ENCODE measurements at places on chromosomes 16 and 17. TPM values are rescaled to one million over a fixed set of nuclear protein-coding genes. Genes with fewer than 3 reads are reported as not detected.

- no peak for DNase-seq
- no peaks in the 10 kb centered on the region for H3K36me3 ChIP-seq
- peaks cover 50% of the 10 kb centered on the region for H3K27me3 ChIP-seq
- H3K27ac ChIP-seq = peak overlapping the region; percentile 54
These were observed 1.3 kb upstream of the TBX4 start for GRCh38 chr17:61450641-61451537.

- peaks cover 31% of the 10 kb centered on the region for H3K4me1 ChIP-seq
- no peaks in the 10 kb centered on the region for H3K36me3 ChIP-seq
- H3K27ac ChIP-seq = no peak overlapping the region
- H3K4me3 ChIP-seq = no peak overlapping the region
- peaks cover 8% of the 10 kb centered on the region for H3K27me3 ChIP-seq
These were observed 26.8 kb downstream of the TNFRSF13B start for GRCh38 chr17:16945136-16945482.

- H3K36me3 ChIP-seq = no peaks in the 10 kb centered on the region
- H3K4me1 ChIP-seq = no peaks in the 10 kb centered on the region
- H3K27me3 ChIP-seq = no peaks in the 10 kb centered on the region
- no peak within 1 kb of the TSS for H3K4me3 ChIP-seq
- no peak within 1 kb of the TSS for H3K27ac ChIP-seq
These were observed at the start of gene CCL15 for GRCh38 chr17:36001110-36001771. Gene CCL15 (minus strand): TSS chr17:36001553. CDS start chr17:36001492, 61 bp downstream.

GRCh38 chr17:78925662-78926555 lies 722 bp upstream of the TIMP2 start:
- H3K4me1 ChIP-seq = peaks cover 50% of the 10 kb centered on the region
- peak overlapping the region; percentile 54 for H3K4me3 ChIP-seq
- peak; percentile 96 for DNase-seq

DNA sequence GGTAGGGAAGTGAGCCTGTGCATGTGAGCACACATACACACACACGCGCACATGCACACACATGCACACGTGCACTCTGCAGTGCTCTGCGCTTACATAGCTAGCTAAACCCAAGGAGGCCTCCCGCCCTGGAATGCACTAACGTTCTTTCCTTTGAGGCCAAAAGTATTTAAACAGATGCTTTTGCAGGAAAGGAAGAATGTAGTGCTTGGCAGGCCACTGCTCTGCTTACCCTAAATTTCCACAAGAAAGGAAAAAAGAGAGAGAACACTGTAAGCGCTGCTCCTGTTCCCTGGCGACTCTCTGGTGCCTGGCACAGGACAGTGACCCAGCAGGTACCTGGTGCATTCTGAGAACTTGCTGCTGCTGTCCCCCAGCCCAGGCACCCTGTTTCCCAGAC lies 31.3 kb upstream of the MRPS23 start:
- H3K4me1 ChIP-seq = peaks cover 62% of the 10 kb centered on the region
- H3K4me3 ChIP-seq = no peak overlapping the region
- H3K27ac ChIP-seq = peak overlapping the region; percentile 89
- H3K36me3 ChIP-seq = peaks cover 56% of the 10 kb centered on the region

GRCh38 chr17:40445751-40446468 lies 2.7 kb downstream of the IGFBP4 start:
- peaks cover 16% of the 10 kb centered on the region for H3K27me3 ChIP-seq
- DNase-seq = no peak
- peak overlapping the region; percentile 87 for H3K27ac ChIP-seq
- H3K4me1 ChIP-seq = peaks cover 70% of the 10 kb centered on the region

DNA sequence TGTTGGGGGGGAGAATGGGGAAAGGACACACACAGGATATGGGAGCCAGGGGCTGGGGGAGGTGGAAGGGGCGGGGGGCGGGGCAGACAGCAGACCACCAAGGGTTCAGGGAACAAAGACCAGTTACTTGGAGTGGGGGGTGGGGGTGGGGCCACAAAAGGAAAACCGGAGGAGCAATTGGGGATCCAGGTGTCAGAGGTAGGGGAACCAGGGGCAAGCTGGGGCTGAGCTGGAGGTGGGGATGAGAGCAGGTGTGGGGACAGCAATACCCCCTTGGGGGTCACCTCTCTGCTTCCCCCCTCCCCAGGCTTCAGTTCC lies 1.4 kb upstream of the ORAI3 start:
- H3K27me3 ChIP-seq = no peaks in the 10 kb centered on the region
- H3K4me1 ChIP-seq = peaks cover 35% of the 10 kb centered on the region
- no peak overlapping the region for H3K4me3 ChIP-seq
- H3K36me3 ChIP-seq = peaks cover 23% of the 10 kb centered on the region
- H3K27ac ChIP-seq = peak overlapping the region; percentile 93

DNA sequence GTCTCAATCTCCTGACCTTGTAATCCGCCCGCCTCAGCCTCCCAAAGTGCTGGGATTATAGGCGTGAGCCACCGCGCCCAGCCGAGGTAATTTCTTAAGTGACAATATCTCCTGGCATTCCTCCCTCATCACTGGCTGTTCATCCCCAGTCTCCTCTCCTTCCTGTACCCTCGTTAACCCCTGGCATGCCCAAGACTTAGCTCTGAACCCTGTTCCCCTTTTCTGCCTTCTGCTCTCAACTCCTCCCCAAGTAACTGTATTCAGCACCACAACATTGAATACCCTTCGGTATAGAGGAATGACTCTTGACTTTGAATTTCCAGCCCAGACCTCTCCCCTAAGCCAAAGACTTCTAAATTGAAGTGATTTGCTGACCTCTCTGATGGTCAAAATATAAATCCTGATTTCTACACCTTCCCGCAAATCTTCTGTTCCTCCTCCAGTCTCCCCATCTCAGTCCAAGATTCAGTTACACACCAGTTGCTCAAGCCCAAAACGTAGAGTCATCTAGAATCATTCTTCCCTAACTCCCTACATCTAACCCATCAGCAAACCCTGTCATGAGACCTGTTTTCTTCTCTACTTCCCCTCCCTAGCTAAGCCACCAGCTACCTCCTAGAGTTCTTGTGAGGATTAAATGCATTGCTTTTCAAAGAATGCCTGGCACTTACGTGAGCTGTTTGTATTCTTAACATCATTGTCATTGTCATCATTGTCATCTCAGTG lies 14.8 kb downstream of the PMP22 start:
- H3K4me3 ChIP-seq = no peak overlapping the region
- peak overlapping the region; percentile 7 for H3K27ac ChIP-seq
- H3K4me1 ChIP-seq = peaks cover 17% of the 10 kb centered on the region
- H3K27me3 ChIP-seq = no peaks in the 10 kb centered on the region

DNA sequence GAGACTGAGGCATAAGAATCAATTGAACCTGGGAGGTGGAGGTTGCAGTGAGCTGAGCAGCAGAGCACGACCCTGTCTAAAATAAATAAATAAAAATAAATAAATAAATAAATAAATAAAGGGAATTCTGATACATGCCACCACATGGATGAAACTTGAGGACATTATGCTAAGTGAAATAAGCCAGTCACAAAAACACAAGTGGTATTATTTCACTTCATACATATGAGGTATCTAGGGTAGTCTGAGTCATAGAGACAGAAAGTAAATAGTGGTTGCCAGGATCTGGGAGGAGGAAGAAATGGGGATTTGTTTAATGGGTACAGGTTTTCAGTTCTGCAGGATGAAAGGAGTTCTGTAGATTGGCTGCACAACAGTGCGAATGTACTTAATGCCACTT lies 16.3 kb downstream of the PIPOX start:
- H3K27ac ChIP-seq = no peak overlapping the region
- no peak for DNase-seq
- H3K27me3 ChIP-seq = peaks cover 17% of the 10 kb centered on the region
- no peaks in the 10 kb centered on the region for H3K36me3 ChIP-seq

GRCh38 chr16:89890886-89891657 lies 17.7 kb downstream of the TCF25 start:
- no peak overlapping the region for H3K4me3 ChIP-seq
- H3K4me1 ChIP-seq = no peaks in the 10 kb centered on the region
- no peak overlapping the region for H3K27ac ChIP-seq
- no peaks in the 10 kb centered on the region for H3K27me3 ChIP-seq
- DNase-seq = peak; percentile 46
- H3K36me3 ChIP-seq = peaks cover 84% of the 10 kb centered on the region

GRCh38 chr16:78992001-78992400 lies 608.5 kb downstream of the MAF start:
- DNase-seq = no peak
- no peaks in the 10 kb centered on the region for H3K36me3 ChIP-seq
- peaks cover 13% of the 10 kb centered on the region for H3K4me1 ChIP-seq

DNA sequence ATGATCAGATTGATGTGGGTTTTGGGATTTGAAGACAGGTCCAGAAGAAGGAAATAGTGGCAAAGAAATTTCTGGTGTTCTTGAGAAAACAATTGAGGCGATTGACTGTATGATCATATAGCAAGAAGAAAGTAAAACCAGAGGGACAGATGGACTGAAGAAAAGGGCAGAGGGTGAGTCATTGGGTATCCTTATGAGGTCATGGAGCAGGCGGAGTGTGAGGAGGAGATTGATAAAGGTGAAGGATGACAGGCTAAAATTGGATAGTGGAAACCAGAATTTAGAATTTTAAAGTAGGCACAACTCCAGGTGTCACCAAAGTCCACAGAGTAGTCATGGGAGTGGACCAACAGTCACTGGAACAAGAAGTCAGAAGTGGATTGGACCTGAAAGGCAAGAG lies 1.4 kb upstream of the KRT28 start:
- H3K27ac ChIP-seq = no peak overlapping the region
- no peaks in the 10 kb centered on the region for H3K36me3 ChIP-seq
- H3K4me1 ChIP-seq = no peaks in the 10 kb centered on the region
- no peak for DNase-seq
- no peak overlapping the region for H3K4me3 ChIP-seq
- H3K27me3 ChIP-seq = peaks cover 26% of the 10 kb centered on the region

DNA sequence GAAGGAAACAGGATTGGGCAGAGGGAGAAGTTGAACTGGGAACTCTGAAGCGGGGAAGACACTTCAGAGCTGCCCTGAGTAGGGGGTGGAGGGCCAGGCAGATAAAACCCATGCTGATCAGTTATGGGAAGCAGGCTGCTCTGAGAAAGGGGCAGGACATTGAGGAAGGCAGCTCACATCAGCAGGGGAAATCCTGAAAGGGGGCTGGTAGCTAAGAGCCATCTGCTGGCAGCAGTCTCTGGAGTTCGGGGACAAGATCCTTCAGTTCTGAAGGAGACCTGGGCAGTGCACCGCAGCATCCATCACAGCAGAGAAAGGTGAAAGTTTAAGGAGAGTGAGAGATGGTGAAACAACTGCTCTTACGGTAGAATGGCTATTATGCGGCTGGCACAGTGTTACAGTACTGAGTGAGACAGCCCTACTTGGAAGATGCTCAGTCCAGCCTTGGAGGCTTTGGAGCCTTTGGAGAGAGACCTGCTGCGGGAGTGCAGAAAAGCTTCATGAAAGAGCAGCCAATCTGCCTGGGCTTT lies 5.4 kb upstream of the KIF18B start:
- H3K27me3 ChIP-seq = peaks cover 26% of the 10 kb centered on the region
- no peaks in the 10 kb centered on the region for H3K36me3 ChIP-seq
- no peak overlapping the region for H3K4me3 ChIP-seq
- no peak overlapping the region for H3K27ac ChIP-seq

GRCh38 chr16:57623251-57624043 lies 5.0 kb upstream of the ADGRG1 start:
- H3K4me1 ChIP-seq = peaks cover 34% of the 10 kb centered on the region
- no peak overlapping the region for H3K27ac ChIP-seq
- no peak overlapping the region for H3K4me3 ChIP-seq
- DNase-seq = no peak
- peaks cover 14% of the 10 kb centered on the region for H3K27me3 ChIP-seq

DNA sequence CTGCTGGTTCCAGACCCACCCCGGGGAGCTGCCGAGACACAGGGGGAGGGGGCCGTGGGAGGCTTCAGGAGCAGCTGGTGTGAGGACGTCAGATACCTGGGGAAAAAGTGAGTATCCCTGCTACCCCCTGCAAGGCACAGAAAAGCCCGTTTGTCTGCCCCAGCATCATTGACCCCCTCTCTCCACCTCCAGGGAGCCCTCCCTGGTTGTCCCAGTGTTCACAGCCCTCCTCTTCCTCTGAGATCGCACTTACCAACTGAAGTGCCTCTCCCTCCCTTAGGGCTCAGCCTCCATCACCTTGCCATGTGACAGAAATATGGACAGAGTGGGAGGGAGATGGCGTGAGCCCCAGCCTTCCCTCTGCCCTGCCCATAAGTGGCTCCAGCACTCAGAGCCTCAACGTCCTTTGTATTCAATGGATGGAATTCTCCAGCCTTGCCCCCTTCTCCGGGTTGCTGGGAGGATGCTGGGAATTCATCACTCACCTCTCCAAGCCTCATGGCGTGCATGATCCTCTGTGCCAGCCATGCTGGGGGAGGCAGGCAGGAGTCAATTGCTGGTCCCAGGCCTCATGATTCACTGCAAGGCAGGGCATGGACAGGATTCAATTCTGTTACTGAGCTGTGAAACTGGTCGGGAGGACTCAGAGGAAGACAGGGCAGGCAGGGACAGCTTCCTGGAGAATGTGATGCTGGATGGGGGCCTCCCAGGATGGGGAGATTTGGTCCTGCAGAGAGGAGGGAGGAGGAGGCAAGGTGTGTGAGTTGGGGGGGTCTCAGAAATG lies 14.6 kb downstream of the SPNS3 start:
- no peak overlapping the region for H3K4me3 ChIP-seq
- H3K27ac ChIP-seq = no peak overlapping the region
- no peaks in the 10 kb centered on the region for H3K4me1 ChIP-seq

DNA sequence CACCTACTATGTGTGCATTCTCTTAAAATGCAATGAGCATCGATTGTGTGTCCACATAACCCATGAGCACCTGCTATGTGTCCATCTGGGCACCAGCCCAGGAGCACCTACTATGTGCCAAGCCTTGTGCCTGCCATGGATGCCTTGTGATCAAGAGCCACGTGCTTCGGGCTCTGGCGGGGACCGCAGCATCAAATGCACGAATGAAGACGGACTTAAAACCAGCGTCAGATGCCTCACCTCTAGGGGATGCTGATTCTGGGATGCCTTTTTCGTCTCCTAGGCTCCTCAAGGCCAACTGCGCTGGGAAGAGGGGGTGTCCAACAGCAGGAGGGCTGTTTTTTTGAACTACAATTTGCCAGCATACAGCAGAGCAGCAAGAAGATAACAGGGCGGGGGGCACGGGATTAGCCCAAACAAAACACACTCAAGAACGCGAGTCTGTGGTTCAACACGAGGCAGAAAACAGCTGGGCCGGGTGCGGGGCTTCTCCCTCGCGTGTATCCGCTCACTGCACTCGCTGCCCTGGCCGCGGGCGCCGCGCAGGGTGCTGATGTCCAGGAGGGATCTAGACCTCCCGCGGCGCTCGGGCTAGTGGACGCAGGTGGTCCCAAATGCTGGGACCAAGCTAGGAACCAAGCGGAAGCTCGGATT lies 1.2 kb upstream of the GLIS2 start:
- peak overlapping the region; percentile 67 for H3K4me3 ChIP-seq
- peaks cover 43% of the 10 kb centered on the region for H3K4me1 ChIP-seq
- DNase-seq = peak; percentile 78
- H3K36me3 ChIP-seq = no peaks in the 10 kb centered on the region
- peaks cover 18% of the 10 kb centered on the region for H3K27me3 ChIP-seq
- H3K27ac ChIP-seq = peak overlapping the region; percentile 96

GRCh38 chr16:50547340-50548124 lies 664 bp upstream of the NKD1 start:
- DNase-seq = peak; percentile 43
- H3K36me3 ChIP-seq = peaks cover 2% of the 10 kb centered on the region

The ANKRD40CL gene
- not detected for total RNA-seq

The CCL4L2 gene
- total RNA-seq = 3.7 TPM

The BRCA1 gene
- 11.2 TPM for total RNA-seq

The ZG16B gene
- total RNA-seq = 0.49 TPM

The IGSF6 gene
- 2.5 TPM for total RNA-seq

The ABCC12 gene
- 0.22 TPM for total RNA-seq

The DHX58 gene
- total RNA-seq = 8.1 TPM

The FA2H gene
- total RNA-seq = 0.09 TPM

The ZNF276 gene
- total RNA-seq = 21.4 TPM

All from muscle of leg (tissue), 16 donors.